ENCODE measurements at places on chromosomes 3 and 15. TPM values are rescaled to one million over a fixed set of nuclear protein-coding genes. Genes with fewer than 3 reads are reported as not detected.

DNA sequence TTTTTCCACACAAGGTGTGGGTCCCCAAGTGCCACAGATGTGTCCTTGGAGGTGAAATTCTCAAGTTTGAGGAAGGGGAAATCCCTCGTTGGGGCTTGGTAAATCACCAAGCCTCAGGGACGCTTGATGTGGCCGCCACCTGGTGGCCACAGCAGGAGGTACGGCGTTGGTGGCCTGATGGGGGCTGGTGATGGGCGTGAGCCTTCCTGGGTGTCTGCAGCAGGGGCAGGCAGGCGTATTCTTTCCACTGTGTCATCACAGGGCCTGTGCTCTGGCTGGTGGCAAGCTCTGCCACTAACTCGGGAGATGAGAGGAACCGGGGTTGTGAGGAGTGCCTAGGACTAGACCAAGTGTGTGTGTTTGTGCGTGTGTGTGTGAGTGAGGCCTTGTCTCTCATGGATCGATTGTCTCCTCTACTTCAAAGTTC lies 4.2 kb downstream of the ACOX2 start:
- H3K27me3 ChIP-seq, result no peaks in the 10 kb centered on the region
- peak; percentile 77 for DNase-seq
- H3K36me3 ChIP-seq, result no peaks in the 10 kb centered on the region

Gene GOLGA8T
- 0.53 TPM for total RNA-seq

Gene FBLN2
- 11.8 TPM for total RNA-seq

Gene DZIP1L
- 10.4 TPM for total RNA-seq

GRCh38 chr3:59334585-59334984 lies 284.8 kb upstream of the CFAP20DC start:
- no peaks in the 10 kb centered on the region for H3K4me1 ChIP-seq
- H3K27me3 ChIP-seq, result no peaks in the 10 kb centered on the region
- H3K27ac ChIP-seq, result no peak overlapping the region
- H3K36me3 ChIP-seq, result no peaks in the 10 kb centered on the region

Gene LRTM1
- total RNA-seq, result not detected

Gene BCL2A1
- total RNA-seq, result not detected

GRCh38 chr15:85398822-85399221 lies 18.4 kb downstream of the AKAP13 start:
- H3K27me3 ChIP-seq, result no peaks in the 10 kb centered on the region
- DNase-seq, result no peak
- peaks cover 6% of the 10 kb centered on the region for H3K4me1 ChIP-seq
- H3K27ac ChIP-seq, result no peak overlapping the region
- H3K36me3 ChIP-seq, result no peaks in the 10 kb centered on the region

Gene QRICH1
- 151 TPM for total RNA-seq

Gene FGF7
- total RNA-seq, result not detected

DNA sequence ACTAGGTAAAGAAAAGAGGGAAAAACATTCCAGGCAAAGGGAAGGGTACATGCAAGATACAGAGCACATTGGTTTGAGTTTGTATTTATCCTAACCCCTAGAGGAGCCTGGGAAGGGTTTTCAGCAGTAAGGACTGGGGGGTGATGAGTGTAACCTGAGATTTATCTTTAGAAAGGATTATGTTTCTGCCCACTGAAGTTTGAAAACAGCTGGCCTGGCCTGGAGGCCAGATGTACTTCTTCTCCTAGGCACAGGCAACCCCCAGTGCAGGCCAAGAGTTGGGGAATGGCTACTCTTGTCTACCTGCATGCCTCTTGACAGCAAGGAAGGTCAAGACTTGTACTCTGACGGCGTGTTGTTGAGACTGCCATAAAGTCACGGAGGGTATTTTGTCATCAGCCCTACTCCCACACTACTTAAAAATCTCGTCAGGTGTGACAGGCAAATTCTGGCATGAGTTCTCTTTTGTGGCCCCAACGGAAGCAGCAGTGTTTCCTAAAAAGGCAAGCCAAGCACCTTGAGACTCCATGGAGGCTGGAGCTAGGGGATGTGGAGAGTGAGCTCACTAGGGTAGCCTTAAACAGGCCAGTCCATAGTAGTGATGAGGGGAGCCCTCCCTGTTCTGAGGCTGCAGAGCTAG lies 241.5 kb upstream of the WNT5A start:
- H3K27ac ChIP-seq, result no peak overlapping the region
- H3K4me1 ChIP-seq, result peaks cover 4% of the 10 kb centered on the region
- DNase-seq, result no peak
- no peaks in the 10 kb centered on the region for H3K27me3 ChIP-seq
- H3K36me3 ChIP-seq, result no peaks in the 10 kb centered on the region

Gene ABHD17C
- total RNA-seq, result 25.1 TPM

DNA sequence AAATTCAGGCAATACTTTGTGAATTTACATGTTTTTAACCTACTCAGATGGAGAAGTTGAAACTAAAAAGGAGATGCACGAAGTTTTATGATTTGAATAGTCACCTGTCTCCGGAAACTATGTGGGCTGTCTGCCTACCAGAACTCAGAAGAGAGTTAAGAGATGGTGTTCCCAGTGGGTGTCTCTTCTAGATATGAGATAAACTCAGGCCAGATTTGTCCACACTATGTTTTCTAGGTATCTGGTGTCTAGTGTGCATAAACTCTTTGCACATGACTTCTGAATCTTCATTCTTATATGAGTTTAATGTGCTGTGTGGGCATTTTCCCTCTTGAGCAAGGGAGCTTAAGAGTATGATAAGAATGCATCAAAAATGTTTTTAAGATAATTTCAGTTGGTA lies 222.8 kb downstream of the FOXP1 start:
- H3K27me3 ChIP-seq, result no peaks in the 10 kb centered on the region
- H3K4me3 ChIP-seq, result no peak overlapping the region
- H3K36me3 ChIP-seq, result no peaks in the 10 kb centered on the region
- no peak for DNase-seq
